ENCODE measurements at places on chromosomes 7 and 10. TPM values are rescaled to one million over a fixed set of nuclear protein-coding genes. Genes with fewer than 3 reads are reported as not detected.
A peak's percentile ranks its signal among the peaks of the same experiment; 100 is the strongest.

DNA sequence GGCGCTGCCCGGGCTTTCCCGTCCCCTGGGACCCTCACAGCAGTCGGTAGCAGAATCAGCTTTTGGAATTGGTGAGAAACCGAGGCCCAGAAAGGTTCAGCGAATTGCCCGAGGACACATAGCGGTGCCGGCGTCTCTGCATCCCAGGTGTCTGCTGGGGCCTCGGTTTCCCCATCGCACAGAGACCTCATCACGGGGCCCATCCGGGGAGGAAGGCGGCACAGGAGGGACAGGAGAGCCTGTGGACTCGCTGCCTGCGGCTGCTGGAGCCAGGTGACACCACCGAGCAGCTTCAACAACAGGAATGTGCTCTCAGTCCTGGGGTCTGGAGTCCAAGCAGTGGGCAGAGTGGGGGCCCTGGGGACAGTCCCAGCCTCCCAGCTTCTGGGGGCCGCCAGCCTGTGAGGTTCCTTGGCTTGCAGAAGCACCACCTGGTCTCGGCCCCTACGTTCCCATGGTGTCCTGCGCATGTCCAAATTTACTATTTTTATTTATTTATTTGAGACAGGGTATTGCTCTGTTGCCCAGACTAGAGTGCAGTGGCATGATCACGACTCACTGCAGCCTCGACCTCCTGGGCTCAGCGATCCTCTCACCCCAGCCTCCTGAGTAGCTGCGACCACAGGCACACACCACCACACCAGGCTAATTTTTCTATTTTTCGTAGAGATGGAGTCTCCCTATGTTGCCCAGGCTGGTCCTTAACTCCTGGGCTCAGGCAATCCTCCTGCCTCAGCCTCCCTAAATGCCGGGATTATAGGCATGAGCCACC is 539 bp upstream of the COX19 start:
- no peak for DNase-seq

Gene TMUB1
- 42.4 TPM for total RNA-seq

Gene LIPF
- not detected for total RNA-seq

- DNase-seq: no peak
Observed at GRCh38 chr10:18424200-18424599, 227.2 kb downstream of the NSUN6 start.

Gene ACSL5
- 3.6 TPM for total RNA-seq

DNA sequence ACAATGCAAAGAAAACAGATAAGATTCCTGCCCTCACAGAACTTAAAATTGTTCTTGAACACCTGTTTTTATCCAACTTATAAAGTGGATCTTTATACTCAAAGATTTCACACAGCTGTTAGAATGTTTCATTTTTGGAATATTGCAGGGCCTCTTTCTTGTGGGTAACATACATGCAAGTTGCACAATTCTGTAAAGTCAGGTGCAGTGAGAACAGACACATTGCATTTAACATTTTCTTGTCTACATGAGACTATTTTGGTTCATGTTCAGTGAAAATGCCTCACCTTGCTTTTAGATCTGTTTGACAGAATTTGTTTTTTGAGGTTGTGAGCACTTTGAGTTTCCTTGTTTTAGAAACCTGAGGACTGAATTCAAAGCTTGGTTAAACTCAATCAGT is 707.8 kb downstream of the SUGCT start:
- DNase-seq: no peak

GRCh38 chr10:55283031-55283430 is 482.0 kb upstream of the PCDH15 start:
- peak; percentile 20 for DNase-seq

Data from psoas muscle (tissue), 8 donors.